T-helper 9 cell (primary cell): ENCODE measurements at places on chromosomes 2 and 18.

- DNase-seq, result no peak
These were observed 168.7 kb upstream of the NCK2 start for GRCh38 chr2:105576050-105576439.

- DNase-seq, result no peak
These were observed 43.4 kb downstream of the COMMD1 start for GRCh38 chr2:61948661-61949457.

DNA sequence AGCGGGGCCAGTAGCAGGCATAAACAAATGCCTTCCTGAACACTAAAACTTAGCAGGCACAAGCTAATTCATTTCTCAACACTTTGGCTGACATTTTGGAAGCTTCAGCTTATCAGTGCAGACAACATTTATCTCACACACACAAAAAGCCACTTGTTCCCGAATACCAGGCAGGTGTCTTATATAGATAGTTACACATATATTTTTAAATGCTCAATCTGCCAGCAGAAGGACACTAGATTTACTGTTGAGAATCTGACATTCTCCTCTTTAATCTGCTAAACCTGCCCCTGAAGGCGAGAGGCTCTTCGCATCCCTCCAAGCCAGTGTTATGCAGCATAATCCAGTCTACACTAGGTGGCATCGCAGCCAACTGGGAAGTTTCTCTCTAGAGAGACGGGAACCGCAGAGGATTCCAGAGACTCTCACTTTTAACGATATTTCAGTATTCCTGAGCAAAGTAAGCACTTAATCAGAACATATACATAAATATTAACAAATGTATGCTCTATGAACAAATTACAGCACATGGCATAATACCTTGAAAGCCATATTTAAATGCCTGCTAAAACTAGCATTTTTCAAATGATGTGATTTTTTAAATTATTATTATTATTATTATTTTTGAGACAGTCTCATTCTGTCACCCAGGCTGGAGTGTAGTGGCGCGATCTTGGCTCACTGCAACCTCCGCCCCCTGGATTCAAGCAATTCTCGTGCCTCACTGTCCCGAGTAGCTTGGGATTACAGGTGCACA is 90.2 kb upstream of the SCG2 start:
- no peak for DNase-seq

DNA sequence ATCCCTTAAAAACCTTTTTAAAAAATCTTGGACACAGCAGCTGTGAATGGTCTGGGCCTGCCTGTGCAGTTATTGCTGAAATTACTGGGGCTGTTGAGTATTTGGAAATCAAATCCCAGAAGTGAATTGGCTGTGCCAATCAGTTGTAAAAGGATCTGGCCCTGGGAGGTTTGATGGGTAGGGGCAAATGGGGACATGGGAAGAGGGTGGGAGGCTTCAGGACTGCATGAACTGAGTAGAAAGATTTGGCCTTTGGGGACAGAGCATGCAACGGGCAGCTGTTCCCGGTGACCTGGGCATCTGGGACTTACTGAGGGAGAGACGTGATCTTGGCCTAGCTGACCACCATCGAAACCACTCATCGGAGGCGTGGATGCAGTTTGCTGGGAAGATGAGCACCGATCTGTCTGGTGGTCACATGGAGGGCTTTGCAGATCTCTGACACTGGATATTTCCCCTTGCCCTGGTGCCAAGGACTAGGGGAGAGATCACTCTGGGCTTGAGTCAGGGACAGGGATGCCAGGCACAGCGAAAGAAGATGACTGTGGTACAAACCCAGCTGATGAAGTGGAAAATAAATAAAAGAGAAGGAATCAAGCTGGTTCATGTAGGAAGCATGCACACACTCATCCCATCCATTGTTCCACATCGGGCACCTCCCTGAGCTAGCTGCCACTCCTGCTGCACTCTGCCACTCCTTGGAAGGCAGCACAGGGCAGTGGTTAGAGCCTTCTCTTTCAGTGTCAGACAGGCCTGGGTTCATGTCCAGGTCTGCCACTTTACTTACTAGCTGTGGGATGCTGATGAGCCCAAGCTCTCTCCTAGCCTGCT is 58.4 kb downstream of the SEMA4F start:
- DNase-seq, result no peak

DNA sequence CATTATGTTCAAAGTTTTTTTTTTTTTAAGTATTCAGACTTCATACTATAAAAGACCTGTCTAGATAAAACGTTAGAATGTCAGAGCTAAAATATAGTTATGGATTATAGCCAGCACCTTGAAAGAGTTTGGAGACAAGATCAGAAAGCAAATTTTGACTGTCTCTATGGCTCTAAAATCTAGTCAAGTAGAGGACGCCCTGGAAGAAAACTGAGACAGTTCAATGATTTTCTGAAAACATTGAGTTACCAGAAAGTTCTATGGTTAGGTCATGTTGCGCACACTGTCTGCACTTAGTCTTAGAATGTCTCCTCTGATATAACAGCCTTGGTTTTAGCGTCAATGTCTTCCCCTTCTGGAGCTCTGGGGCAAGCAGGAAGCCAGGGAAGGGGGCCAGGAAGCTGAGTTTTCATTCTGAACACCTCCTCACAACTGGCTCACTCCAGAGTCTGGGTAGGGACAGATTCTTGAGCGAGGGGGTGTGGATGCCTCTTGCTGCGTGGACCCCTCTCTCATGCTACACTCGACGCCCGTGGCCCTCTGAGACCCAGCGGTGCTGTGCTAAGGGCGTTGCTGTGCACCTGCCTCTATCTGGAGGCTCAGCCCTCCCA is 99.5 kb downstream of the RNF144A start:
- DNase-seq, result no peak

DNA sequence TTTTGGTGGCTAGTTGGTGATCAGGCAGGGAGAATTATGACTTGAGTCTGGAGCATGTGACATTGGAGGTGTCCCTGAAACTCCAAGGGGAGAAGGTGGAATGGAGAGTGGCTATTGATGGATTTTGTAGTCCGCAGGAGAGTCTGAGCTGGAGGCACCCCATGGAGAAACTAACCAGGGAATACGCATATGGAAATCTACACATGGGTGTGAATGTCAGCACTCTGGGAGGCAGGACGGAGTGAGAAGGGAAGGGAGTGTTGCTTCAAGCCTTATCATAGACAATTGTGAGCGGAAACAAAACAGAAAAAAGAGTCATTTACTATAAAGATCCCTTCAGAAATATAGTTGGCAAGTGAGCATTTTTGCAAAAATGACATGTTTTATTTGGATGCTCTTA is 667 bp upstream of the SCYGR4 start:
- no peak for DNase-seq

DNA sequence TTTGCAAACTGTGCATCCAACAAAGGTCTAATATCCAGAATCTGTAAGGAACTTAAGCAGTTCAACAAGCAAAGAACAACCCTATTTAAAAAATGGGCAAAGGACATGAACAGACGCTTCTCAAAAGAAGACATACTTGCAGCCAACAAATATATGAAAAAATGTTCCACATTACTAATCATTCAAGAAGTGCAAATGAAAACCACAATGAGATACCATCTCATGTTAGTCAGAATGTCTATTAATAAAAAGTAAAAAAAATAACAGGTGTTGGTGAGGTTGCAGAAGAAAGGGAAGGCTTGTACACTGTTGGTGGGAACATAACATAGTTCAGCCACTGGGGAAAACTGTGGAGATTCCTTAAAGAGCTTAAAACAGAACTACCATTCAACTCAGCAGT is 126.2 kb downstream of the NAT8 start:
- DNase-seq, result no peak

DNA sequence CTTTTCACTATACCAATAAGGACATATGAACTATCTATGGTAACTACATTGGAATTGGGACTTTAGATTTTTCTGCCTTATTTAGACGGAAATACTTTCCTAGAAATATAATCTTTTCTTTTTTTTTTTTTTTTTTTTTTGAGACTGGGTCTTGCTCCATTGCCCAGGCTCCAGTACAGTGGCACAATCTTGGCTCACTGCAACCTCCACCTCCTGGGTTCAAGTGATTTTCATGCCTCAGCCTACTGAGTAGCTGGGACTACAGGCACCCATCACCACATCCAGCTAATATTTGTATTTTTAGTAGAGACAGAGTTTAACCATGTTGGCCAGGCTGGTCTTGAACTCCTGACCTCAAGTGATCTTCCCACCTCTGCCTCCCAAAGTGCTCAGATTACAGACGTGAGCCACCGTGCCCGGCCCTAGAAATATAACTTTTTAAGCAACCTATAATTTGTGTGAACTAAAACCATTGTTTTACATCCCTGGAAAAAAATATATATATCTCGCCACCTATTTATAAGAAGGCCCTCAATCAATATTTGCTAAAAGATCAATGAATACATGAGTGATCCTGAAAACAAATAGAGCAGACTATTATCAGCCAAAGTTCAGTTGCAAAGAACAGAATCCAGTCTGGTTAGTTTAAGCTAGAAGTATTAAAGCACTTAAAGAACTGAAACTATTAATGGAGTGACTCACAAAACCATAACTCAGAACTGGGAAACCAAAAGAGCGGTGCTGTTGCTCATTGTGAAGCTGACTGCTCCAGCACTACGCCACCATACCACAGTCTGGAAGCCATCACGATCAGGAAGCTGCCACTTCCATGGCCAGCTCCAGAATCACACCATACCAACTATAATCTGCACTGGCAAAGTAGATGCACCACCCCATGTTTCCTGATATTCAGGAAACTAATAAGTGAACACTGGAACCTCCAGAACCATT is 8.4 kb upstream of the HNRNPLL start:
- no peak for DNase-seq

DNA sequence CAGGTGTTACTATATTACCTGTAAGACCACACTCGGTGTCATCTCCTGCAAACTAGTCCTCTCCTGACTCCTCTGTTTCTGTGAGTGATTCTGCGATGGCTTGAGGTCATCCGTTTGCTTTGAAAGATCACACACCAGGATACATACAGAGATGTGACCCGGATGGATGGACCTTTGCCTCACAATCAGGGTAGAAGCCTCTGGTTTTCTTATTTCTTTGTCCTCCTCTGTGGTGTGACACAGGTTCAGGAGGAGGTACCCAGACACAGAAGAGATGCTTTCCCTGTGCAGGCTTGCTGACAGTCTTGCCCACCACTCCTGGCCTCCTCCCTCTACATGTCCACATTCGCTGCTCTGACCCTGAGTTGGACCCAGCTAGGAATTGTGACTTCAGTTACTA is 34.6 kb downstream of the PSD4 start:
- no peak for DNase-seq

GRCh38 chr2:139613264-139613663 is 833.1 kb upstream of the NXPH2 start:
- no peak for DNase-seq

DNA sequence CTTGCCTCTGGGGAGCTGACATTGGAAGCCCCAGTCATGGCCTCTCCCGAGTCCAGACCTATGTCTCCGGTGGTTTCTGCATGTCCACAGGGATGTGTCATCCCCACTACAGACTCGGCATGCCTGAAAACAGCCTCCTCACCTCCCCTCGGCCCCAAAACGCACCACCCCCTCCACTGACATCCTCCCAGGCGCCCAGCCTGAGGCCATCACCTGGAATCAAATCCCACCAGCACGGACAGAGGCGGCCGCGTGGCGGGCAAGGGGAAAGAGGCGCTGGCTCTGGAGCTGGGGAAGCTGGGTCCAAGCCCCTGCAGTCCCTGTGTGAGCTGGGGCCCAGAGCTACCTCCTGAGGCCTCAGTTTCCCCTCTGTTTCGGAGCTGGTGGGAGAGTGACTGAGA is 69.9 kb upstream of the SMAD7 start:
- DNase-seq, result no peak

DNA sequence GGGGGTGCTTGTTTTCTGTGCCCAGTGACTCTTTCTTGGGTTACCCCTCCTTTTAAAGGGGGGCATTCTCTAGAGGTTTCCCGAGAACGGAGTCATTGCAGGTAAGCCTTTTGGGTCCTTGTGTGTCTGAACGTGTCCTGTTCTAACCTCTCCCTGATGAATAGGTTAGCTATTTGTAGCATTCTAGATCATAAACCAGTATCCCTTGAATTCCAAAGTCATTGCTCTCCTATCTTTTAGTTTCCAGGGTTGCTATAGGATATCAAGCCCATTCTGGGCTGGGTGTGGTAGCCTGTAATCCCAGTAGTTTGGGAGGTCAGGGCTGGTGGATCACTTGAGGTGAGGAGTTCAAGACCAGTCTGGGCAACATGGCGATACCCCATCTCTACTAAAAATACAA is 65.9 kb upstream of the YWHAQ start:
- DNase-seq, result no peak
